ENCODE measurements at places on chromosomes 3 and 15.

DNA sequence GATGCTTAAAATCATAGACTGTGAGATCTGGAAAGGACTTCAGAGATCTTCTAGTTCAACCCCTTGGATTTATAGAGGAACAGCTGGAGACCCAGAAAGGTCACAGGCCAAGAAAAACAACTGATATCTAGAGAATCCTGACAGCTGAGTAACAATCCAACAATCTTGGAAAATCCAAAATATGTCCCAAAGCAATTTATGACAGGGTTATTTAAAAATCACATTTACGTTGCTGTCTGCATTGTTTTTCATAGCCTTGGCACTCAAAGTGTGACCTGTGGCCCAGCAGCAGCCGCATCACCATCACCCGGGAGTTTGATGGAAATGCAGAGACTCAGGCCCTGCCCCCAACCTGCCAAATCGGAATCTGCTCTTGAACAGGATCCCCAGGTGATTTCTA lies 78.8 kb downstream of the FBN1 start:
- no peak for DNase-seq

DNA sequence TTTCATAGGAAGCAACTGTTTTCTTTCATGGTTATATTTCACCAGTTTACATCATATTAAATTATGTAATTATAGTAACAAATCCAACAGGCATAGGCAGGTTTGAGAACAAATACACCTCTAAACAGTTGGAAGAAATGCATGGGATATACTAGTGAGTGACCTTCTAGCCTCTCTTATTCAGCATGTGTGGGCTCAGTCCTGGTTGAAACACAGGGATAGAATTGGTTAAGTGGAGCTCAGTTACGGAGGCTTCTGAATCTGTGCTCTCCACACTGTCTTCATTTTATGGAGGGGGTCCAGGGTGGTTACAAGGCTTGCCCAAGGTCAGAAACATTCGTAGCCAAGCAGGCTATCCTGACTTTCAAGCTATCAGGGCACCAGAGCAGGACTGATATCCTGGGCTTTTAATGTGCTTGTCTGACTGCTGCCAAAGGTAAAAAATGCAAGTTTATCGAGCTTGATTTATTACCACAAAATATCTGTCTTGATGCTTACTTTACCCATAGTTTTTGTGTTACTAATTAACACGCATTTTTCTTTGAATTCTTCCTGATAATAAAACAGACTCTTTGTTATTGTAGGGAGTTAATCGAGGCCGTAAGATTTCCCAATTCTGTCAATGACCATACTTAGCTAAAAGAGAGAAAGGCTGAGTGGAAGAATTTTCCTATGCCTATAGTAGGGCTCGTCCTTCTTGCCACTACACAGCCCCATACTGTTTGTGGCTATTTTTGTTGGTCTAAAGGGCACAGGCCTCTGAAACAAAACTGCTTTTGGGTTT lies 89.6 kb downstream of the FILIP1L start:
- DNase-seq = no peak

- DNase-seq = no peak
Measured at GRCh38 chr3:42115946-42116345, 24.8 kb downstream of the TRAK1 start.

DNA sequence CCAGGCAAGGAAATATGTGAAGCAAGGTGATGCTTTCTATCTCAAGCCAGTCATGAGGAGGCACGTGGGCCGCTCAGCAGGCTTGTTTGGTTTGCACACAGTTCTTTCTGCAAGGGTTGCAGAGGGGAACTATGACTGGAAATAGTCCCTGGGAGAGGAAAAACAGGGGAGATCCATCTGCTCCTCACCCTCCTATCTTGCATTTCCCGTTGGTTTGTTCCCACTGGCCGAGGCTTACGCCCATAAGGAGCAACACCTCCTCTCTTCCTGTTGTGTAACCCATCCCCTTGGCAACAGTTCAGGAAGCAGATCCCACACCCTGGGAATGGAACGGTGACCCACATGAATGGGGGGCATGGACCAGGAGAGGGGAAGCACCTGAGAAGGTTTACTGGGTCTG lies 72.1 kb upstream of the MAGI1 start:
- no peak for DNase-seq

DNA sequence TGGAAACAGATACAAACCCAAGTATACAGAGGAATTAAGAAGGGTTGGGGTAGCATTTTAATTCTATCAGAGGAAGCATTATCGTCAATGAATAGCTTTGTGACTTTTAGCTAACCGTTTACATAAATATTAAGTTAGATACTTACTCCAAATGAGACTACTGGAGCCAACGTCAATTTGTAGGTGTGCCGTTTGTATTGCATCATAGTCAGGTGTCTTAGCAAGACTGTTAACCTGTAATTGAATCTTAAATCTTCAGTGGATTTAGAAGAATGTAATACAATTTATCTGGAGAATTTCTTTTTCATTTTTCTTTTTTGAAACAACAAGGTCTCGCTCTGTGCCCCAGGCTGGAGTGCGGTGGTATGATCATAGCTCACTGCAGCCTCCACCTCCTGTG lies 55.1 kb downstream of the CRTC3 start:
- DNase-seq = no peak

GRCh38 chr3:81485444-81485865 lies 276.0 kb downstream of the GBE1 start:
- no peak for DNase-seq

GRCh38 chr3:59392116-59392515 lies 342.3 kb upstream of the CFAP20DC start:
- no peak for DNase-seq

GRCh38 chr3:13852638-13853009 lies 27.2 kb downstream of the WNT7A start:
- no peak for DNase-seq

GRCh38 chr15:89874926-89875564 lies 18.7 kb downstream of the AP3S2 start:
- peak; percentile 72 for DNase-seq

DNA sequence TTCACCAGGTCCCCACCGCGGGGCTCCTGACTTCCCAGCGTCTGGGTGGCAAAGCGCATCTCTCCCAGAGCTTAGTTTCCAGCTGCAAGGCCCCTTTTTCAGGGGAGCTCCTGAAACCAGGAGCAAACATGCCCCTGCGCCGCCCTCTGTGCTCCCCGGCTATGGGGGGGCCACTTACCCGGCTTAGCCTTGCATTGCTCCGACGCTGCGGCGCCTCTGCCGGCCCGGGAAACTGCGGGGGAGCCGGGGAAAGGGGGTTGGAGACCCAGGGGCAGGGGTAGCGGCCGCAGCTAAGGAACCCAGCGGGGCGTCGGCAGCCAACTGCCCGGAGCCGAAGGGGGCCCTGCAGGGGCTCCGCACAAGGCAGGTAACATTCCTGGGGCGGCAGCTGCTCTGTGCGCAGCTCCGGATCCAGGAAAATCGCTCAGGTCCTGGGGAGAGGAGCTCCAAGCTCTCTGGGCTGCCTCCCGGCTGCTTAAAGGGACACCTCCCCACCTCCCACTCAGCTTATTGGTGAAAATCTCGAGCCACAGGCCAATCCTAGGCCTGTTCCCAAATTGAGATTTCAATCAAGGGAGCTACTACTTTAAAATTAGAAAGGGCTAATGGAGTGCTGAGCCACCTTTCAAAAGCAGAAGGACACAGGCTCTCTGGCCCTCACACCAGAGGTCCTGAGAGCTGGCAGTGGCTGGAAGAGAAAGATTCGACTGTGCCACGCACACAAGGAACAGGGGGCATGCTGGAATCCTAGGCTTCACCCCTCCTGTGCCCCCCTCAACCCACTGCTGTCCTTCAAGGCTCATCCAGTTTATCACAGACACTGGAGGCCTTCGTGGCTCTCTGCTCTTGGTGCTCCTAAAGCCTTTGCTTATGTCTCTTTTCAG lies 42.7 kb upstream of the PRICKLE2 start:
- DNase-seq = no peak

DNA sequence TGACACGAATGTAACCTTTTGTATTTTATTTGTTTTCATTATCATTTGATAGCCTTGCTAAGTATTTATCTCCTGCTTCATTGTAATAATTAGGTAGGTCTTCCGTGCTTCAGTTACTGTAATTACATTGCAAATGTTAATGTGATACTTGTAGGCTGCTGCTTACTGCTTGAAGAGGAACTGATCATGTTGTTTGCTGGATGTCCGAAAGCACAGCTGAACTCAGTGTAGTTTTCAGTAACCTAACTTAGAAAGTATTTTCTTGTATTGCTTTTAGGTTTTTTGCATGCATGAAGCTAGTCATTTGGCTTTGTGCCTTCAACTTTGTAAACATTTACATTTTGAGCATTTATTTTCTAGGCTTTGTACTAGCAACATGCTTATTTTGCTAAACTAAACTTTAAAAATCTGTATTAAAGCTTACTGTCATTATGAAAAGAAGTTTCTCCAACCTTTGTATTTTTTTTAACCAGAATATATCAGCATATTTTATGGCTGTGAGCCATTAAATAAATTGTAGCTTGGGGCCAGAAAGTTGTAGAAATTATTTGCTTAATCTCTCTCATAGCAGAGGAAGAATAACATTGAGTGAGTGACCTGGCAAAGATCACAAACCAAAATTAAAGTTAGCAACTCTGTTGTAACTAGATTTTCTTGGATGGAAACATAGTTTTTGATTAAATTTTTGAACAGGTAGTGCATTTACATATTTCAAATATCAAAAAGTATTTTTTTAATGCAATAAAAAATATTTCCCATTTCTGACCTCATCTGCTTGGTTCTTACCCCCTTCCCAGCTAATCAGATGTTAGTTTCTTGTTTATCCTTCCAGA lies 30.7 kb downstream of the SACM1L start:
- no peak for DNase-seq

GRCh38 chr3:102353805-102354204 lies 81.0 kb upstream of the ZPLD1 start:
- no peak for DNase-seq

DNA sequence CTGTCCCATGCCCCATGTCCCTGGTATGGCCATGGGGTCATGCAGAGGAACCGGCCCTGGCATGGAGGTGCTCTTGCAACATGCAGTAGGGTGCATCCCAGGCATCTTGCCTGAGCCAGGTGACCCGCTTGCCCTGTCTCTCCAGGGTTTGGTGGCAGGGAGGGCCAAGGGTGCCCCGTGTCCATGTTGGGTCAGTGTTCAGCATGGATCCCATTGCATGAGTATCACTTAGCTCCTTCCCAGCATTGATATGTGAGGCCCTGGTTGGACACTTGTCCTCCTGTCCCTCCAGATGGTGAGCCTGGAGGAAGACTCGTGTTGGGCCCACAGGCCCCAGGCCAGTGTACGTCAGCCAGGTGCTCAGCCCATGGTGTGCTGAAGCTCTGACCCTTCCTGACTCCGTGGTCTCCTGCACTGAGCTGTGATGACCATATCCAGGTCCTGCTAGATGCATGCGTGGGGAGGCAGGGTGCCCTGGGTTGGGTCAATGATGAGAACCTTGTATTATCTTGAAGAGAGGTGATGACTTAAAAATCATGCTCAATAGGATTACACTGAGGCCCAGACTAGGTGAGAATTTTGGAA lies 205.0 kb downstream of the UBE3A start:
- DNase-seq = no peak

DNA sequence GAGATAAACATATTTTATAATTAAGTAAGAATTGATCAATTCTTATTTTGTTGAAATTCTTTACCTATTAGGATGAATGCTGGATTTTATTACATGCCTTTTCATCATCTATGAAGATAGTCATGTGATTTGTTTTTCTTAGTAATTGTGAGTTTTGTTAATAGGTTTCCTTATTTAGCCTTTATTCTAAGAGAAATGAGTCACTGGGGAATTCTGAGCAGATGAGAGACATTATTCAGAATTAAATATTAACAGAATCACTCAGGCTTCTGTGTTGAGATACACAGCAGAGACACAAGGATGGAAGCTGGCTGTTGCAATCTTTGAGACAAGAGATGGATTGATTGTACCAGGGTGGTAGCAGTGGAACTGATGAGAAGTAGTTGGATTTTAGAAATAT lies 7.4 kb upstream of the ANO10 start:
- DNase-seq = no peak

DNA sequence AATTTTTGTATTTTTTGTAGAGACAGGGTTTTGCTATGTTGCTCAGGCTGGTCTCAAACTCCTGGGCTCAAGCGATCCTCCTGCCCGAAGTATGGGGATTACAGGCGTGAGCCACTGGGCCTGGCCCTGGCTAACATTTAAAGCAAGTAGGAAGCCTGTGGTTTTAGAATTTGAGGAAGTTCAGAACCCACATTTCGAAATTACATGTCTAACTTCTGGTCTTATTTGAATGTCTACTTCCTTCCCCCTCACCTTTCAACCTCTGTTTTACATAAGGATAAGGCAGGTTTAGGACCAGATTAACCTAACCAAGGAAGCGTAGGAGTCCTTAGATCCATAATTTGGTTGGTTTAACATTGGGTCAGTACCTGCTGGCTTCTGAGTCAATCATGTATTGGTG lies 120.5 kb upstream of the PROK2 start:
- DNase-seq = no peak

GRCh38 chr3:177473903-177474302 lies 276.6 kb upstream of the TBL1XR1 start:
- DNase-seq = no peak

GRCh38 chr3:37941608-37942508 lies 48.7 kb upstream of the VILL start:
- DNase-seq = no peak

DNA sequence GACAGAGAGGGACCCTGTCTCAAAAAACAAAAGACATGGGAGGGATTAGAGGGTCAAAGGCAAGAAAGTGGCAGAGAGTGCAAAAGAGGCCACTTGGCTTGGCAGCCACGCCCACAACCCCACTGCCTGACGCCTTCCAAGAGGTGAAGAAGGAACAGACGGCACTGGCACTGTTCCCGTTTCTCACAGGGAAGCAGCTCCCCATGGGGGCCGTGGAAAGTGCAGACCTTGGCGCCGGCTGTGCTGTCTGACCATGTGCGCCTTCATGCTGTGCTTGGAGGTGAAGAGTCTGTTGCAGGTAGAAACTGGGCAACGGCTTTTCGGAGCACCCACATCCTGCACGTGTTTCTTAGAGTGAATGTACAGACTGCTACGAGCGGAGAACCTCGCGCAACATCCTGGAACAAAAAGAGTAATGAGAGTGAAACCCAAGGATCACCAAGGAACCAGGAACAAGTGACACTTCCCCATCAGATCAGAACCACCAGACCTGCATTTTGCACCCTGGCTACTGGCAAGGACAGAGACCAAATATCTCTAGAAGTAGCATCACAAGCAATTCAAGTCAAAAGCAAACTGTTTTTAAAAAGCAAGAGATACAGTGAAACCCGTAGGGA lies 9.7 kb downstream of the ZXDC start:
- DNase-seq = no peak

DNA sequence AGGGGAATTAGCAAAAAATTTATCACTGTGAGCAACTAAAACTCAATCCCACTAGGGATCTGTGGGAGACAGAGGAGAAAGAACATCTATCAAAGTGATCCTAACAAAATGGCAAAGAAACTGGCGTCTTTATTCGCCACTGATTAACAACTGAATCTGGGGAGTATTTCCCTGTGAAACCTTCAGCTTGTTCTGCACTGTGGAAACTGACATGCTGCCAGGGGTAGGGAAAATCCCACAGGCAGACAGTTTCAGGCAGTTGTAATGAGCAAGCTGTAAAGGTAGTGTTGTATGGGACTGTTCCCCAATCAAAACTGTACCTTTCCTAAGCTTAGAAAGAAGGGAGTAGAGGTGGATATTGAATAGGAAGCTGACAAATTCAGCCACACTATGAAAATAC lies 611.7 kb downstream of the VGLL3 start:
- DNase-seq = no peak

- DNase-seq = no peak
Measured at GRCh38 chr3:139664958-139665357, 12.8 kb downstream of the NMNAT3 start.

- no peak for DNase-seq
Measured at GRCh38 chr3:46947546-46947901, 29.0 kb downstream of the CCDC12 start.

Data from activated effector memory CD4-positive, alpha-beta T cell treated with Interleukin-2 at 50 U/mL for 16 hours (primary cell).